ENCODE measurements at places on chromosomes 4 and X.

GRCh38 chrX:19625612-19626011 is 110.3 kb upstream of the MAP3K15 start:
- no peak for DNase-seq

DNA sequence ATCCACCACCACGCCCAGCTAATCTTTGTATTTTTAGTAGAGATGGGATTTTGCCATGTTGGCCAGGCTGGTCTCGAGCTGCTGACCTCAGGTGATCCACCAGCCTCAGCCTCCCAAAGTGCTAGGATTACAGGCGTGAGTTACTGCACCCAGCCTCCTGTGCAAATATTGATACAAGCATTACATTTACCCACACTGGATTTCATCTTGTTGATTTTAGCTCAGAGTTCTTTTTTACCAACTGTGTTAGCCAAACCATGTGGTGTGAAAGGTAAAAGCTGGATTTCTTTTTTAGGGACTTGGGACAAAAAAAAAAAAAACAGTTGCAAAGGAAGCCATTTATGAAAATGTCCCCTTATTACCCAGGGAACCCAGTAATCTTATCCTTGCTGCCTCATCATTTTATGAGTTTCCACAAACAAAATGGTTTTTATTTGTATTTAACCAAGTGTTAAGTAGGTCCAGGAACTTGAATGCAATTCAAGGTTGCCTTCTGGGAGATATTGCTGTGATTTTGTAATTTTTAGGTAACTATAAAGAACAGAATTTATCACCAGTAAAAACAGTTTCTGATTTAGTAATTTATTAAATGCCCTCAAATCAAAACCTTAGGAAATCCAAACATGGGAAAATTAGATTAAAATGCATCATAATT is 202.5 kb downstream of the PALLD start:
- DNase-seq = no peak

GRCh38 chrX:29858714-29859113 is 356.6 kb upstream of the MAGEB2 start:
- DNase-seq = no peak

GRCh38 chrX:30893206-30893605 is 4.2 kb upstream of the TAB3 start:
- DNase-seq = no peak

GRCh38 chrX:38178396-38178795 is 42.3 kb downstream of the SRPX start:
- DNase-seq = no peak

GRCh38 chr4:107603430-107603829 is 116.6 kb downstream of the PAPSS1 start:
- no peak for DNase-seq

DNA sequence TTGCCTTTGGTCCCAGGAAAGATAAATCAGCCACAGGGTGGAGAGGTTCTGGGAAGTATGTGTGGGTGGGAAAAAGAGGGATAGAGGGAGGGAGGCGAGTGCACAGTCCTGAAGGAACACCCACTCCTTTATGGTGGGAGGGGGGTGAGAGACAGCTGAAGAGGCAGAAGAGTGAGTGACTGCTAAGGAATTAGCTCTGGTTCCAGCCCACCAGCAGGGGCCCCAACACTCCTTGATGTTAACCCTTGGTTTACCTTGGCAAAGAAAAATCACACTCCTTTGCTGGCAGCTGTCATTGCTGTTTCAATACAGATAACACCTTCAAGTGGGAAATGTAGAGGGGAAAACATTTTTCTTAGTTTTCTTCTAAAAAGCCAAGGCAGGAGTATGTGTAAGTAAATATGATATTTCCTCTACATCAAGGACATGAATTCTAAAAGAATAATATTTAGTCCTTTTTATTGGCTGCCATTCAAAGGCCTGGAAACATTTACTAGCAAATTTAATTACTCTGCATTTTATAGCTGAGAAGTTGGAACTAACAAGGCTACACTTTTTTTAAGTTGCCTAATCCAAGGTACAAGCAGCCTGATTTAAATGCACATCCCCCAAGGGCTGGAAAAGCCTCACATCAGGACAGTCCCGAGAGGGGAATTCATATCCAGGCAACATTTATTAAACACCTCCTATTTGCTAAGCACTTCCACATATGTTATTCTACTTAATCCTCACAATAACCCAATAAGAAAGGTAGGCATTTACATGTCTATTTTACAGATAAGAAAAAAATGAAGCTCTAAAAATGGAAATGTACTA is 81.7 kb downstream of the HS6ST2 start:
- DNase-seq = no peak

GRCh38 chr4:137446071-137446470 is 86.2 kb downstream of the PCDH18 start:
- DNase-seq = no peak

GRCh38 chr4:42501624-42502401 is 104.5 kb downstream of the SHISA3 start:
- no peak for DNase-seq

GRCh38 chr4:40269133-40269532 is 66.0 kb upstream of the CHRNA9 start:
- DNase-seq = no peak

GRCh38 chr4:174859904-174860303 is 30.9 kb upstream of the GLRA3 start:
- no peak for DNase-seq

- no peak for DNase-seq
Observed at GRCh38 chr4:40228497-40229365, 31.9 kb downstream of the RHOH start.

DNA sequence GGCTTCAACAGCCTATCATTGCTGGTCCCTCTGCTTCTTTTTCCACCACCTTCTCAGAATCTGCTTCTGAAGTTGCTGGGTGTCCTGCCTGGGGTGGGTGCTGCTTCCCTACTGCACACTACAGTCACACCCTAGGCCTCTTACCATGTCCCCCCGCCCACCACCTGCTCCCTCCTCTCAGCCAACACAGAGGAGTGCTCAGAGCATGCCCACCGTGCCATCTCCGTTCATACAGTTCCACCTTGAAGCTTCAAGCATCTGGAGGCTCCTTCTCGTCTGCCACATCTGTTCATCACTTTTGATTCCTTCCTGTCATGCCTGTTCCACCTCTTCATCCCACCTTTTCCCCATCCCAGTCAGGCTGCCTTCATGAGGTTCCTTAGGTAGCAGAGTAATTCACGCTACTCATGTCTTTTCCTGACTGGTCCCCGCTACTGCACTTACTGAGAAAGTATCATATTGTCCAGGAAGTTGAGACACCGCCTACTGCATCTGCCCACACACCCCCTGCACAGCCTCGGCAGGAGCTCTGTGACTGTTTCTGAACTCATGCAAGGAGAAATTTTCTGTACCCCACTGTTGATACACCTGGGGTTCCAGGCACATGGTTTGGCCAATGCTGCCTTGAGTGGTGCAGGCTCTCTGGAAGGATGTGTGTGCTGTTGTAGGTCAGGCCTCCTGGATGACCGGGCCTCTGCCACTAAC is 39.5 kb downstream of the HADH start:
- DNase-seq = no peak

GRCh38 chr4:184978211-184978610 is 40.1 kb upstream of the HELT start:
- DNase-seq = peak; percentile 65

- no peak for DNase-seq
Observed at GRCh38 chr4:78410225-78410624, 141.3 kb upstream of the ANXA3 start.

GRCh38 chr4:41095192-41095872 is 119.0 kb downstream of the APBB2 start:
- DNase-seq = no peak

GRCh38 chrX:135170877-135171519 is at the start of gene CT55:
Gene CT55, minus strand, starts transcription at chrX:135171398. Its CDS starts 227 bp downstream, at chrX:135171171.
- DNase-seq = no peak

GRCh38 chr4:128354205-128354821 is 66.7 kb upstream of the PGRMC2 start:
- no peak for DNase-seq

- DNase-seq = no peak
Observed at GRCh38 chrX:150337026-150337425, 26.1 kb upstream of the MAMLD1 start.

DNA sequence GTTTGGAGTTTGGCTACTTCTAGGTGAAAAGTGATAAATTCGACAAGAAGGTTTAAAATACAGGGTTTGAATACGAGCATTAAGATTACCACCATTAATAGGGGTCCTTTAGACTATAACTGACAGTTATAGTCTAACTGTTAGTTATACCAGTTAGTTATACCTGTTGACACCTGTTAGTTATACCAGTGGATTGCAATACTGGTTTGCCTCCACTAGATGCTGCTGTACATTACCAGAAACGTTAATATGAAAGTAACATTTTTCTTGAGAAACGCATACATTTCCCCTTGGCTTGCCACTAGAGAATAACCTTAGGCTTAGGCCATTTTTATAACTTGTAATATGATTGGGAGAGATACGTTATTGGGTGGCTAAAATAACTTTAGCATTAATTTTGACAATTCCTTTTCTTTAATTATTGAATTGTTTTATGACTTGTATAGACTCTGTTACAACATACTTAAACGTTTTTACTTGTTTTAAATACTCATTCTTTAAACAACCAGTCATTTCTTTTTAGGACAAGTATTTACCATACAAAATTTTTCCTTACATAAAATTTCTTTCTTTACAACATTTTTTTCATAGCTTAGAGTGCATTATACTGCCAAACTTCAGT is 911.2 kb downstream of the FSTL5 start:
- no peak for DNase-seq

DNA sequence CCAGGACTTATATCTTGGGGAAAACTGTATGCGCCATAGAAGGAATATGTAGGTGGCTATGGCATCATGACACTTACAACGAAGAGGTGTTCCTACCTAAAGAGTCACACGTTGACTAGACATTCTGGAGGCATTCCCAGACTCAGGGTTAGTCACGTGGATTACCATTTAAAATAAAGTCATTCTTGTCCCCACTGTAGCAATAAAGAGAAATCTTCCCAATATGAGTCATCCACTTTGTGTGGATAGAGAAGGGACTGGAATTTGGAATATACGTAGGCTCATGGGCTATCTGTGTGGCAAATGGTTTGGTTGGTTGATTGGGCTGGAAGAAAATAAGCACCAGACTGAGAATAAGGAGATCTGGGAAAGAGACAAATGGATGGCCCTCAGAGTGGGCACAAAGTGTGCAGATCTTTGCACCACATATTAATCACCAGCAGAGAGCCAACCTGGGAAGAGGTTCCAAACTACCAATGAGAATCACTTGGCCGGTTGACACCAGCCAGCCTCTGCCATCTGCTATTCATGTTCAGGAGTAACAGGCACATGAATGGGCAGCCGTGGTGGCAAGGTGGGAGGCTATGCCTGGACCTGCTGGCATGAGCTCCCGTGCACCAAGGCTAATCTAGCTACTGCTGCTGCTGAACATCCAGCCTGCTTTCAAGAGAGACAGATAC is 41.0 kb downstream of the MTNR1A start:
- no peak for DNase-seq

DNA sequence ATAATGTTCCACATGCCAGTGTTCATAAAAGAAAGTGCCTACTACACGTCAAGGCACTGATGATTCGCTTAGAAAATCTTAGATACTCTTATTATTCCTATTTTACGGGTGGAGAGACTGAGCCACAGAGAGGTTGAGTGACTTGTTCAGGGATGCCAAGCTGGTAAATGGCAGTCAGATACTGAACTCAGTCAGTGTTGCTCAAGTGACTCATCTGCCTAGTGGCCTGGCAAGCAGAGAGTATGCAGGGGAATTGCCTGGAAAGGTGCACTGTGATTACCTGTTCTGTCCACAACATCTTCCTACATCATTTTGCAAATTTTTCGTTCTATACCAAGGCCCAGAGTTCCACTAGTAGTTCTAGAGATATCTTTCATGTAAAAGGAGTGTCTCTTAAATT is 68.4 kb downstream of the RAPGEF2 start:
- DNase-seq = no peak

DNA sequence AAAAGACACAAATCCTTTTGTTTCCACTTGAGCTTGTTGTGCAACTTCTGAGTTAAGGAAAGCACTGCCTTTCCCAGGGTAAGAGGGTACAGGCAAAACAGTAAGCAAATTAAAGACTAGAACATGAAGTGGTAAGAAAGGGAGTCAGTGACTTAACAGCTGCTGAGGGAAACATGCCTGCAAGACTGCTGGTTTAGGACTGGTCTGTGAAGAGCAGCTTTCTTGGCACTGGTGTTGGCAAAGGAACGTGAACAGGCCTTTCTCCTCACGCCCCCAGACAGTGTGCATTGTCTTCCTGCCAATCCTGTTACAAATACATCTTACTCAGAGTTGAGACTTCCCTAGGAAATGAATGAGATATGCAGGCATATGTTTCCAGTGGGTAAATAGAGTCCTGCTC is 2.6 kb downstream of the LHFPL1 start:
- no peak for DNase-seq

DNA sequence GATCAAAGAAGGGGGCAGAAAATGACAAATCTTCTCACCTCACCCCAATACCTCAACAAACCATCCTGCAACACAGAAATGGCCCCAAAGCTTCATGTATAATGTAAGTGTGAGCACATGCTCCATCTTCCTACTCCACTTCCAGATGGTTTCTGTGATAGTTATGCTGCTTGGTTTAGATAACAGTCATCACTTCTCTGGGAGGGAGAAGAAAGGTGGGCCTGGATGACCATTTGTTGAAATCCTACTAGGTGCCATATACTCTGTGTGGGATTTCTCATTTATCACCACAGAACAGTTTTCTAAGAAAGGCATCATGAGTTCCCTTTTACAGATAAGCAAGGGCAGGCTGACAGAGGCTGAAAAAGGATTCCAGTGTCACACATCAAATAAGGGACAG is 31.3 kb upstream of the NXF3 start:
- no peak for DNase-seq

GRCh38 chr4:12747154-12747553 is 737.0 kb downstream of the RAB28 start:
- DNase-seq = no peak

DNA sequence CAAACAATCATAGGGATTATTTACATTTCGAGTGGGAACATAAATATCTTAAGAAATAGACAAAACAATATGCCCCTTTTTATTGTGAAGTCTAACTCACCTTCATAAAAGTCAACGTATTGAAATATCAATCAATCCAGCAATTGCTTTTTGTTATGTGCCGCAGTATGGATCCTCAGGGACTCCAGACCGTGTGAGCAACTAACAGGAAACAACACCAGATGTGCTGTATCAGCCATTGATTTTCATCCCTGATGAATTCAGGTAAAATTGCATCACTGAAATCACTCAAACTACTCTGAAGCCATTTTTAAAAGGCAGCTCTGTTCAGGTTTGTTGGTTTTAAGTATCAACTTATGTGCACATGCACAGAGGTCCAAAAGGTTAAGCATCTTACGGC is 197.3 kb upstream of the FAT1 start:
- DNase-seq = no peak

DNA sequence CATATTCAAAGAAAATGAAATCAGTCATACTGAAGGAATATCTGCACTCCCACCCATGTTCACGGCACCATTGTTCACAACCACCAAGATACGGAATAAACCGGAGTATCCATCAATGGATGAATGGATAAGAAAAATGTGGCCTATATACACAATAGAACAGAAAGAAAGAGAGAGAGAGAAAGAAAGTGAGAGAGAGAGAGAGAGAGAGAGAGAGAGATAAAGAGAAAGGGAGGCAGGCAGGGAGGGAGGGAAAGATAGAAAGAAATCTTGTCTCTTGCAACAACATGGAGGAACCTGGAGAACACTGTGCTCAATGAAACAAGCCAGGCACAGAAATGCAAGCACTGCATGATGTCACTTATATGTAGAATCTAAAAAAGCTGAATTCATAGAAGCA is 52.4 kb downstream of the ANKRD17 start:
- DNase-seq = no peak

All from right atrium auricular region (tissue), 2 donors.